Activated CD8-positive, alpha-beta memory T cell treated with anti-CD3 and anti-CD28 coated beads for 48 hours (primary cell): ENCODE measurements at places on chromosomes 5 and 9.

DNA sequence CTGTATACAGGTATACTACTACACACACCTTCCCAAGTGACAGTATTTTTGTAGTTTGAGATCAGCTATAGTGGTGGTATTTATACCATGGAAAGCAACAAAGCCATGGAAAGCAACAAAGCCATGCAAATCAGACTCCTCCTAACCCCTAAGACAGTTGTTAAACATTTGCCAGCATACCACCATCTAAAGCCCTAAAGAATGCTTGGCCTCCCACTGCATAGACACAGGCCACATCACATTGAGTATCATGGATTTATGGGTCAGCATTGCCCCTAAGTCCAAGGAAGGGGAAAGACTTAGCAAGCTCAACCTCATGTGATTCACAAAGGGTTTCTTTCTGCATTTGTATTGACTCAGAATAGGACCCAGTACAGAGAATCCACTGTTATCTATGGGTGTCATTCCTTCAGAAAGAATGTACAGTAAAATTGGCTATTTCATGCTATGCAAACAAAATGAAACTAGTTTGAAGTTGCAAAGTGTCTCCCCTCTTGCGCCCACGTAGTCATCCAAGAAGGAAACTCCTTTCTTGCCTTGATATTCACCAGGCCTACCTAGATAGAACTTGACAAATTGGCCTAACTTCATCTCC lies 70.4 kb upstream of the IQGAP2 start:
- no peak for DNase-seq

DNA sequence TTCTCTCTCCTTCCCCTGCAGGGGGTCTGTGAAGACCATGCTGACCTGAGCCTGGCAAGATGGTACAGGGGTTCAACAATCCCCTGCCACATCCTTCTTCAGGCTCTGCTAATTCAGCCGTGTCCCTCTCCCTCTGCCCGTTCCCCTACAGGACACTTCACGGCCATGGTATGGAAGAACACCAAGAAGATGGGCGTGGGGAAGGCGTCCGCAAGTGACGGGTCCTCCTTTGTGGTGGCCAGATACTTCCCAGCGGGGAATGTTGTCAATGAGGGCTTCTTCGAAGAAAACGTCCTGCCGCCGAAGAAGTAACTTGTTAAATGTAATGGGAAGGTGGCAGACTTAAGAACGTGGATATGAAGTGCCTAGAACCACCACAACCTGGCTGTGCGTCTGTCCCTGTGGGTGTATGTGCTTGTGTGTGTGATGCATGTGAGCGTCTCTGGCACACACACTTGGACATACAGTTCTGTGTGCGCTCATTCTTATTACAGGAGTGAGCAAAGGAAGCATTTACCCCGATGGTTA lies 6.9 kb upstream of the CCIN start:
- no peak for DNase-seq

- no peak for DNase-seq
Observed at GRCh38 chr5:125823572-125823971, 599.6 kb upstream of the GRAMD2B start.

GRCh38 chr5:21834863-21835262 lies 1018.3 kb downstream of the CDH12 start:
- DNase-seq: no peak

DNA sequence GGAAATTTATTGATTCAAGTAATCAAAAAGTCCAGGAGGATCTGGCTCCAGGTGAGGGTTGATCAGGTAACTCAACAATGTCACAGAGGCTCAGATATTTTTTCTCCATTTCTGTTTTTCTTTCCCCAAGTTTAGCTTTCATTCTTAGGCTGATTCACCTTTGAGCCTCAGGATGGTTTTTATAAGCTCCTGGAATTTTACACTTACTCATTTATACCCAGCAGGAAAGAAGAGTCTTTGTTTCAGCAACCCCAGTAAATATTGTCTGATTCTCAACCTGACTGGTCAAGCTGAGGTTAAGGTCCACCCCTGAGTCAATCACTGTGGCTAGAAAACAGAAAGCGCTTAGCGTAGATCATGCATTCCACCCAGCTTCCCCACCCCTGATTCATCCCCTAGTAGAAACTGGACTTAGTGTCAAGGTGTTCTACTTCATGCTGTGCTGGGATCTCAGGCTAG lies 500.6 kb downstream of the KIF4B start:
- DNase-seq: no peak

GRCh38 chr5:58794875-58795274 lies 212.0 kb downstream of the RAB3C start:
- DNase-seq: no peak

DNA sequence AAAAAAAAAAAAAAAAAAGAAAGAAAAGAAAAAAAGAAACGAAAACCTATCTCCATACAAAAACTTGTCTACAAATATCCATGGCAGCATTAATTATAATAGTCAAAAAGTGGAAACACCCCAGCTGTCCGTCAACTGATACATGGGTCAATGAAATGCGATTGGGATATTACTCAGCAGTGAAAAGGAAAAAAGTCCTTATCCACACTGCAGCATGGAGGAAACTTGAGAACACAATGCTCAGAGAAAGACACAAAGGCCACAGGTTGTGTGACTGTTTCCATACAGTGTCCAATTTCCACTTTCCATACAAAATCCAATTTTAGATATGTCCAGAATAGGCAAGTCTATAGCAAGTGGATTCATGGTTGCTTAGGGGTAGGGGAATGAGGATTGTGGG lies 24.3 kb upstream of the NCS1 start:
- no peak for DNase-seq

GRCh38 chr5:113235884-113236283 lies 198.9 kb downstream of the TSSK1B start:
- no peak for DNase-seq

- DNase-seq: no peak
Observed at GRCh38 chr5:150750469-150750868, 8.3 kb downstream of the DCTN4 start.

DNA sequence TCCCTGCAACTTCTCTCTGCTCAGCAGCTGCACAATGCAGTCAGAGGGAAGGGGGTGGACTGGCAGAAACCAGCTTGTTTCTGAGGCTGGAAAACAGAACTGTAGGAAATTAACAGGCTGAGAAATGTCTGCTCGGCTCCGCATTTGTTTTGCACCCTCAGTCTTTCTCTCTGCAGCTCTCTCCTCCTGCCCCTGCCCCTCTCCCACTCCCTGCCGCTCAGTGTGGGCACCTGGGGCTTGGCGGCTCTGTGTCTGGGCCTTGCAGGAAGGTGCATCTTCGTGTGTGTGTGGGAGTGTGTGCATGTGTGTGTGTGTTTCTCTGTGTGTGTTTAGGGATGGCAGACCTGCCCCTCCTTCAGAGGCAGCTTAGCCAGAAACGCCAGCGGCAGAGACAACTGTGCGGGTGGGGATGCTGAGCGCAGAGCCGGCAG lies 53.0 kb downstream of the PCDH1 start:
- DNase-seq: no peak

- DNase-seq: no peak
Observed at GRCh38 chr5:109688630-109688969, 1.1 kb upstream of the MAN2A1 start.

- no peak for DNase-seq
Observed at GRCh38 chr5:96999856-97000255, 64.0 kb downstream of the LNPEP start.

- DNase-seq: no peak
Observed at GRCh38 chr5:143592648-143593047, 189.2 kb upstream of the NR3C1 start.

GRCh38 chr9:120917929-120918762 lies 8.4 kb downstream of the TRAF1 start:
- no peak for DNase-seq

- no peak for DNase-seq
Observed at GRCh38 chr5:32360906-32361305, 48.2 kb upstream of the MTMR12 start.

DNA sequence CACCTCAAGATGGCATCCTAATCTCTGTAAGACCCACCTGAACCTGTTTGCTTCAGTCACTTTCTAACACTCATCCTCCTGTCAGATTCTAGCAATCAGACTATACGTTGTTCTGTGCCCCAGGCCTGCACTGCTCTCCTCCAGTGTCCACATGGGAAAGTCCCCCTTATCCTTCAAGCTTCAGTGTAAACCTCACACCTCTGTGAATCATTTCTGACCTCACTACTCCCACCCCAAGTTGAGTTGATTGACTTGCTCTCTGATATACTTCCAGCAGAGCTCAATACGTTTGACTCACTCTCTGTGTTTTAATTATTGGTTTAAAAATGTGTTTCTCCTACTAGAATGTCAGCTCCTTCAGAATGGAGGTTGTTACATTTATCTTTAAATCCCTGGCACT lies 240.2 kb downstream of the FBXL17 start:
- no peak for DNase-seq

DNA sequence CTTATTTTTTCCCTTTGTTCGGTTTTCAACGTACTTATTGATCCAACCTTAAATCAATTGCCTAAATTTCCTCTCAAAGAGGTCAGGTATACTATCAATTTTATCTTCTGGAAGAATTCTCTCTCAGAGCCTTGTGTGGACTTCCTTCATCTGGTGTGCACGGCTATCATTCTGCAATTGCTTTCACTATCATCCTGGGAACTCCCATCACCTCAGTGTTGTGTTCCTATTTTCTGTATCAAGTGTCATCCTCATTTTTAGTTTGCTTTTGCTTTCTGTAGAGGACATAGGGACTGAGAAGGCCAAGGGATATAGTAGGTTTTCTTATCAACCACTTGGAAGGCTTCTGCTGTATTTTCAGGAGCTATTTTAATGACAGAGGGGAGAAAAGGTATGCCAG lies 11.3 kb downstream of the STOM start:
- no peak for DNase-seq

DNA sequence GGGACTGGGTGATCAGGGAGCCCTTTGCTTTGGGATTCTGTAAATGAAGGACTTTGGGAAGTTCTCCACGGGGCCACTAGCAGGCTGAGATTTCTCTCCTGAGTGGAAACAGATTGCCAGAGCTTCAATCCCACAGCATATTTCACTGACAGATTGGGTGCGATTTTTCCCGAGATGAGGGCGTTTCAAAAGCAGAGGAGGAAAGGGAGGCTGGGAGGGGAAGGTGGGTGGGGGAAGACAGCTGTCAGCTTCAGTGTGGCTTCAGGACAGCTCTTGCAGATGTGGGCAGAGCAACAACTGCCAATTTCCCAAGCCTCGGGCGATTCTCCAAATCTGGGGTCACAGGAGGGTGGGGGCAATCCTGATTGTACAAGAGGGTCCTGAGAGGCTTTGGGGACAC lies 258.5 kb upstream of the ADRA1B start:
- no peak for DNase-seq

DNA sequence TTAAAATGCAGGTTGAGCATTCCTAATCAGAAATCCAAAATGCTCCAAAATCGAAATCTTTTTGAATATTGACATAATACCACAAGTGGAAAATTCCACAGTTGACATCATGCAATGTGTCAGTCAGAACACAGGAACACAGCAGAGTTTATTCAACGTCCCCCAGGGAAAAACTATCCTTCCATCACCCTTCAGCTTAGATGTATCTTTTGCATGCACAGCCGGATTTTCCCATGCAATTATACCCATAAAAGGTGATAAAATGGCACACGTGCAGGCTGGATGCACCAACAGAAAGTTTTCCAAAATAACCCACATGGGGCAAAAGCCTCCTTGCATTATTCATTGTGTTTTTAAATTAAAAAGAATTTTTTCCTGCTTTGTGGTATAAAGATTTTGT lies 71.2 kb downstream of the RAB24 start:
- DNase-seq: no peak

DNA sequence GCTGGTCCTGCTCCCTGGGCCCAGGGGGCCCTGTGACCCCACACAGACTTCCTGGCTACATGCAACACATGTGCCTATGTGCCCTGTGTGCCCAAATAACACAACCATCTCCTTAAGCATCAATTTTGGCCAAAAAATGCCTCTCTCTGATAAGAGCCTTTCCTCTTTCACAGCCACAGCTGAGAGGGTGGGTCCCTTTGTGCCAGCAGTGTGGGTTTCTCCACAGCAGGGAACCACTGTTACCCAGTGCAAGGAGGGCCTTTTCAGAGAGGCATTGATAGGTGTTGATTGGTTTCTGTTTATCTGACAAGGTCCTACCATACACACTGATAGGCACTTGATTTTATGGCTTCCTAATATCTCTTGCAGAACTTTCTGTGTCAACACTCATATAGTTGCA lies 42.7 kb downstream of the SYK start:
- no peak for DNase-seq

DNA sequence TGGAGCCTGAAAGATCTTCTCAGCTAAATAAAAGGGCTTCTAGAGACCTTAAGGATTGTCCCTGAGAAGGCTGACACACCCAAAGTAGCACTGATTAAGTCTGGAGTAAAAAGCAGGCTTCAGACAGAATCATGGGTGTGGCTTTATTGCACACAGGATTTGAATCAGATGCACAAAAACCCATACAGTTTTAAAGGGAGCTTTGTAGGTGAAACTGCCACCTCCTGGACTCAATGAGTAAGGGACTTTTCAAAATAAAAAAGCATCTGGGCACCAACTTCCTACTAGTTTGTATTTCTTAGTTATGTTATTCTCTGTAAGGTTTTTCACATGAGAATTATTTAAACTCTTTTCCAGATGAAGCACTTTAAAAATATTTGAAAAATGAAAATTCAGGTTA lies 129.4 kb downstream of the EDIL3 start:
- DNase-seq: no peak

GRCh38 chr5:140110646-140110957 lies 3.3 kb upstream of the PURA start:
- no peak for DNase-seq

GRCh38 chr5:146872188-146872587 lies 6.4 kb downstream of the PPP2R2B start:
- DNase-seq: no peak

DNA sequence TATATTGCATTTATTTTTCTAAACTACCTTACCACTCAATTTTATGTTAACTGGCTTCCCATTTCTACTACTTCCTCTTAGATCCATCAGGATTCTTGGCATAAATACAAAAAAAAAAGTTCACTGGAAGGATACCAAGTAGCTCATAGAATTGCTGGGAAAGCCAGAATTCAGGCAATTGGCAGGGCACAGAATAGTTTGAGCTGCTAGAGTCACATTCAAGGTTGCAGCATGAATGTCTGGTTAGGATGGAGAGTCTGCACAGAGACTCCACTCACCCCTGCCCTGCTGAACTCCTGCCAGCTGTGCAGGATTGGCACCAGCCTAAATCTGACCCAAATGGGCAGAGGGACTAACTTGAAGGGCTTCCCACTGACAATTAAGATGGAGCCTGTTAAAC lies 4.9 kb upstream of the AMACR start:
- no peak for DNase-seq

DNA sequence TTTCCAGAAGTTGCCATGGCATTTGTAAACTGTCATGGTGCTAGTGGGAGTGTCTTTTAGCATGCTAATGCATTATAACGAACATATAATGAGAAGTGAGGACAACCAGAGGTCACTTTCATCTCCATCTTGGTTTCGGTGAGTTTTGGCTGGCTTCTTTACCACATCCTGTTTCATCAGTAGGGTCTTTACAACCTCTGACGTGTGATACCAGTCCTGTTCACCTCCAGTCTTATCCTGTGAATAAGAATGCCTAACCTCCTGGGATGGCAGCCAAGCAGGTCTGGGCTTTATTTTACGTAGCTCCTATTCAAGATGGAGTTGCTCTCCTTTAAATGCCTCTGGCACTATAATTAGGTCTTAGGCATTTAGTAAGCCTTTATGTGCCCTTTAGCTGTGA lies 20.4 kb upstream of the RFK start:
- DNase-seq: no peak
